ENCODE measurements at places on chromosomes 6 and 20. TPM values are rescaled to one million over a fixed set of nuclear protein-coding genes. Genes with fewer than 3 reads are reported as not detected.

DNA sequence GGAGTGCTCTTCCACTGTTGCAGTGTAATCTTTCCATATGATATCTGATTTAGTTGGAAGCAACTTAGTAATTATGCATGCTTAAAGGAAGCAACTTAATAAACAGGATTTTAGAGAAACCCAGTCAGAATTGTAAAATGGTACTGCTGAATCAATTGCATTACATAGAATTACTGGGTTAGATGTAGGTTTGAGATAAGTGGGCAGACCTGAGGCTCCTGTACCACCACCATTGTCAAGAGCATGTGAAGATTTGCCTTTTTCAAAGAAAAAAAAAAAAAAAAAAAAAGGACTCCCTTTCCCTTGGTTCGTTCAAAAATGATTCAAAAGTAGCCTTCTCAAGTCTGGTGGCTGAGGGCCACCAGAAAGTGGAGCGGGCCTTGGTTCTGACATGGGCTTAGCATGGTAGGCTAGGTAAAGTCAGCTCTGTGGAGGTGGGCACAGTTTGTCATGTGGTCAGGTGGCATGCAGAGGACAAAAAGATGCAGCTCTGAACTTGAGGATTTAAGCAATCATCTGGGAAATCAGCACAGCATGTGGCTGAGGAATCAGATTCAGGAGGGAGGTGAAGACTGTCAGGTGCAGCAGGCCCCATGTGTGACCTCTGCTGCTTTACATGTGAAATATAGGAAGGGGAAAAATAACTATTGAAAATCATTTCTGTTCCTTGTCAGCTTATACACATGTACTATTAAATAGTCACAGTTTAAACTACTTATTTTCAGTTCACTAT lies 32.4 kb downstream of the ARID1B start:
- no peak for DNase-seq

GRCh38 chr20:58059260-58059544 lies 169.3 kb downstream of the ANKRD60 start:
- no peak for DNase-seq

APOM gene
- total RNA-seq = 0.43 TPM

DNA sequence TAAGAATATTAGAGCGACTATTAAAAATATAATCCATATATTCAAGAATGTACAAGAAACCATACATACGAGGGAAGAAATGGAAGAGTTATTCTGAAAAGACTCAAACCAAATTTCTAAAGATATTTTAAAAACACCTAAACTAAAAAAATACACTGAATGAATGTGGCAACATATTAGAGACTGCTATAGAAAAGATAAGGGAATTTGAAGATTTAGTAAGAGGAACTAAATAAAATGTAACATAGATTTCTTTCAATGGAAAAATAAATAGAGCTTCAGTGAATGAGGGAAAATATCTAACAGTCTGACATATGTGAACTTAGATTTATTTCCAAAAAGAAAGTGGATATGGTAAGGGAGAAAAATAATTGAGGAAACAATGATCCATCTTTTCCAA lies 194.9 kb upstream of the STXBP5 start:
- no peak for DNase-seq

GRCh38 chr6:22448291-22448711 lies 121.1 kb upstream of the HDGFL1 start:
- peak; percentile 45 for DNase-seq

DNA sequence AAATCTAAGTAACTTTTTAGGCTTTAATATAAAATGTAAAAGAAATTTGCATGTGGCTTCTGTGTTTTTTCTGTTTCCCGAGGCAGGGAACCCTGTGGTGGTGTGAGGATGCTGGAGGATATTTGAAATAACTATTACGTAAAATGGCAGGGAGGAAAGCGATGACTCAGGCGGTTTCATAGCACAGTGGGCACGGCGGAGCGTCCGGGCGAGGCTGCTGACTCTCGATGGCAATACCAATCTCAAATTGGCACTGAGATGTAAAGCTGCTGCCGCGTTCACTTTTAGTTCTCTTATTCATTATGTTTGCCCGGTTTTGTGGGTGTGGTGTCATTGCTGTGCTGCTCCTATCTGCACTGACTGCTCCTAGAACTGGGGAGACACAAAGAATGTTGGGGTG lies 254.3 kb downstream of the THBS2 start:
- no peak for DNase-seq

- peak; percentile 80 for DNase-seq
Observed at GRCh38 chr20:23445596-23446217, 6.2 kb downstream of the CSTL1 start.

PPP1R14C gene
- not detected for total RNA-seq

Data from fibroblast of villous mesenchyme (primary cell).